NCI-H2081 (cell line): ENCODE measurements at places on chromosomes 7 and 10.

DNA sequence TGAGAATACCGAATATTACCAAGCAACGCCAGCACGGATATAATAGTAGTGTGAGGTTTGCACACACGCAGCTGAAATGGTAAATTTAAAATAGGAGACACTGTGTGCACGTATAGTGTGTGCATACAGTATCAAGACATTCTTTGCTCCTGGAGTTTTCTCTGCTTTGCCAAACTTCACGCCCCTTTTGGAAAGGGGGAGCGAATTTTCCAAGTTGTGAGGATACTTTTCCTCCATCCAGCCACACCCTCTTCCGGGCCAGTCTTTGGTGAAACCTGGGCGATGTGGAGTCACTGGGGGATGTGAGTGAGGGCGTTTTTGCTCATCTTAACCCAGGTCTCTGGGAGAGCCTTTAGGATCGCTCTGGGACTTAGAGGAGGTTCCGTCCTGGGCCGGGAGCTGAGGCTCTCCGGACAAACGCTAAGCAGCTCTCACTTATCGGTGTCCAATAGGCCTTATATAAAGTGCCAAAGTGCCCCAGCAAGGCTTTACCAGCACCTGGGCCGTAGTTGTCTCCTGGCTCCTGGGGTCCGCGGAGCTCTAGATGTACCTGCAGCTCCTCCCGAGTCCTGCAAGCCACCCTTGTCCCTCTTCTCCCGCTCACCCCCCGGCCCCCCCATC is 160.0 kb upstream of the MKI67 start:
- no peak for DNase-seq

- DNase-seq: no peak
These were observed 142.9 kb upstream of the ITGB1 start for GRCh38 chr10:33100781-33101391.

DNA sequence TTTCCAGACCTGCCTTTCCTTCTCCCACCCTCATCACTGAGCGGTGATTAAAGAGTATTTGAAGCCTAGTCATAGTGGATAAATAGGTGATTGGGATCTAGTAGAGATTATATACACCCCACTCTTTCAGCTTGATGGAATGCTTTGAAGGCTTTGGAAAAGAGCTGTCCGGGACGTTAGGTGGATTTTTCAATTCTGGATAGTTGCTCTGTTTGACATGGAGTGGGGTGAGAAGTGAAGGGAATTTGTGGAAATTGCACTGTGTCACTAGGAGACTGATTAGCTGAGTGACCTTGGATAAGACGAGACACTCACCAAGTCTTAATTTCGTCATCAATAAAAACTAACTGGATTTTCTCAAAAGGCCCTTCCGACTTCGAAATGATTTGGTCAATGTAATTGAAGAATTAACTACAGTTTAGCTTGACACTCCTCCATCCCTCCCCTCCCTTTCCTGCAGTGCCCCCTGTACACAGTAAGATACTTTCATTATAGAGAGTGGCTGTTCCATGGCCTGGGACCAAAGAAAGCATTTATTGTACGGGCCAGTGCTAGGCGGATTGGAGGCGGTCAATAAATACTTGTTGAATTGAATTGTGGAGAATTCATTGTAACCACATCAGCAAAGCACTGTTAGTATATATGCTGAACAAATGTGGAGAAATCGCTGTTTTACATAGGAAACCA is 962 bp downstream of the ZKSCAN1 start:
- DNase-seq: no peak

- DNase-seq: no peak
These were observed 503.4 kb downstream of the RPS24 start for GRCh38 chr10:78537018-78537417.

GRCh38 chr10:129533281-129533680 is 66.2 kb downstream of the MGMT start:
- no peak for DNase-seq

- DNase-seq: no peak
These were observed 92.8 kb upstream of the PPIF start for GRCh38 chr10:79254333-79255006.

GRCh38 chr10:81021428-81022129 is 483.9 kb downstream of the SH2D4B start:
- no peak for DNase-seq

DNA sequence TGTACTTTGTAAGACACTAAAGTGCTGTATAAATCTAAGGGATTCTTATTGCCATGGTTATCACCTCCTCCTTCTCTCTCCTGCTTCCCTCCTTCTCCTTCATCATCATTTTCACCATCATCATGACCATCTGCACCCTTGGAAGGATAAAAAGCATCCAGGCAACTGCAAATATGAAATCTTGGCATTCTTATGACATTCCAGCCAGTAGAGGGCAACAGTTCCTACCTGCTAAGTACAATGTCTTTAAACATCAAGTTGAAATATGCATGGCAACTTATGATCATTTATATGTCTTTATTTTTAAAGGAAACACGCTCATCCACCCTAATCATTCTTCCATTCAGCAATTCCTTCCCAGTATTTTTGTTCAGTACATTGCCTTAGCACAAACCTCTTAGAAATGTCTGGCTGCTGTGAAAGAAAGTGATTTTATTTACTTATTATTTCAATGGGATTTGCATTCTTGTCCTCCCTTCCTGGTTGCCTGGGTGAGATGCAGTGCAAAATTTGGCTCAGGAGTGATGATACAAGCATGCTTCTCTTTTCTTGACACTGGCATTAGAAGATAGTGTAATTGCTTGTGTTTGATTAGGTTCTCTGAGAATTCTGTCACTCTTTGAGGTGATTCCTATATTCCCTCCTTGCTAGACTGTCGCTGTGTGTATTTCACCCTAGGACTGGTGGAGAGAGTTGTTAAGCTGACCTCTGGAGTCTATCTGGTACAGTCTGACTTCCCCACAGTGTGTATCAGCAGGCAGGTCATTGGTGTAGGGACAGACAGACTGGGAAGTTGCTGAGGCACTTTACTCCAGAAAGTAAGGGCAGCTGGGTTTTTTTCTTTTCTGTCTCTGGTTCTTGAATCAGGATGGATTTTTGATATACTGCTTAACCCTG is 188.5 kb upstream of the BMPER start:
- DNase-seq: peak; percentile 26

DNA sequence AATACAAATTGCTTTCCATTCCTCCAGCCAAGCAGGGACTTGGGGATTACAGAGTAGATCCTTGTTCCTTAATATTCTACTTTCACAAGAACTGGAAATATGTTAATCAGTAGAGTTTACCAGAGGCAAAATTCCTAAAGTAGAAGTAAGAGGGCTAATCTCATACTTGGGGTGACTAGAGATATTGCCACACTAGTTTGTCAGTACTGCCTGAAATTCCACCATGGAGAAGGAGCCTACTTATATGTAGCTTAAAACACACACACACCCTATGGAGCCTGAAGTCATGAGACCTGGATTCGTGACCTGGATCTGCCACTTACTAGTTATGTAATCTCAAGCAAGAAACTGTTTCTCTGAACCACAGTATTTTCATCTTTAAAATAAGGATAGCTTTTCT is 33.9 kb downstream of the STRIP2 start:
- DNase-seq: no peak

- no peak for DNase-seq
These were observed 153.7 kb downstream of the DNAJB6 start for GRCh38 chr7:157490465-157490912.

GRCh38 chr10:79072994-79073645 is 4.4 kb downstream of the ZMIZ1 start:
- DNase-seq: no peak

- DNase-seq: no peak
These were observed 47.3 kb upstream of the PIK3AP1 start for GRCh38 chr10:96767611-96768010.

GRCh38 chr10:92855560-92855959 is 7.2 kb downstream of the EXOC6 start:
- DNase-seq: no peak

GRCh38 chr10:43867667-43868565 is 219.2 kb upstream of the ZNF32 start:
- DNase-seq: no peak

DNA sequence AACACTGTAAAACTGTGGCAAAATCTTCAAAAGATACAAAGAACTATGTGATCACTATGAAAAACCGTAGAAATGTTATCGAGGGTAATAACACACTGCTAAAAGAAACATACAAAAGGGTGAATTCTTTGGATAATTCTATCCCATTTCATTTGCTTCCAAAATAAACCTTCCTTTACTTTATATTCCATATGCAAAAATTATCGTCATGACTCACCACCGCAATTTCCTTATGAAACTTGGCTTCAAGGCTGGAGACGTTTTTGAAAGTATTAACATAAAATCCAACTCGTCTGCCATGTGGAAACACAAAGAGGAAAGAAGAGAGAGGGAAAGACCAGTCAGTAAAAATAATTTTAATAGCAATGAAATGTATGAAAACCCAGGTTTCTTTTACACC is 165.2 kb downstream of the AMPH start:
- DNase-seq: no peak

GRCh38 chr7:156002362-156003066 is 190.3 kb upstream of the SHH start:
- no peak for DNase-seq

DNA sequence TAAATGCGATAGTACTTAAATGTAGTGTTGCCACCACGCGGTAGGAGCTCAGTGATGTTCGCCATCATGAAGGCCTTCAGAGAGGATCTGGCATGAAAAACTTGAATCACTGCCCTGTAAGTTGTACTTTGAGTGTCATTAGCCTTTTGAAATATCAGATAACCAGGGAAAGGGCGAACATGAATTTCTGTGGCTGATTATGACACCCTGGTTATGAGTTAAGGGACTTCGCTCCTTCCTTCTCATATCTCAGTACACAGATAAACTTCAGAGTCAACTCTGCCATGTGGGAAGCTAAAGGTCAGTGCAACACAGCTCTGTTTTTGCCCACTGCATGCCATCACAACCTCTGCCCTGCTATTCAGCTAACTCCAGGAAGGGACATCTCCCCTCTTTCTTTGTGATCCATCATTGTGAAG is 8.9 kb upstream of the ACSL5 start:
- DNase-seq: no peak

DNA sequence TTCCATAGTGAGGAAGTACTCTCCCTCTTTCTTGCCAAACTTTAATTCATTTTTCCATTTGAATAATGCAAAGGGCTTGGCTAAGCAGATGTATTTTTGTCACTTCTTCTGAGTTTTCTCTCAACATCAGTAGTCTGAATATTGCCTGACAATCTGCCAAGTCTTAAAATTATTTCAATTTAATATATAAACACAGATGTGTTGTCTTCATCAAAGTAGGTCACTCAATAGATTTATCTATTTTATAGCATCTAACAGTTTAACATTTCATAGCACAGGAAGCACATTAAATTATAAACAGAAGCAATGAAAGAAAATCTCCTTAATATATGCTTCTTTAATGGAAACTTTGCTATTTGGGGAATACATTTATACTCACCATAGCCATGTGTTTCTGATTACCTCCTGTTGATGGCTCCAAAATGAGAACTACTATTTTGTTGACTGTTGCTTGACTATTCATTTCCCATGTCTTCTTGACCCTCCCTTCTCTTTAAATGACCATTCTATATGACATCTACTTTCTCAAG is 4.5 kb downstream of the CPED1 start:
- DNase-seq: no peak

GRCh38 chr10:96505150-96506136 is 8.3 kb downstream of the TLL2 start:
- no peak for DNase-seq

DNA sequence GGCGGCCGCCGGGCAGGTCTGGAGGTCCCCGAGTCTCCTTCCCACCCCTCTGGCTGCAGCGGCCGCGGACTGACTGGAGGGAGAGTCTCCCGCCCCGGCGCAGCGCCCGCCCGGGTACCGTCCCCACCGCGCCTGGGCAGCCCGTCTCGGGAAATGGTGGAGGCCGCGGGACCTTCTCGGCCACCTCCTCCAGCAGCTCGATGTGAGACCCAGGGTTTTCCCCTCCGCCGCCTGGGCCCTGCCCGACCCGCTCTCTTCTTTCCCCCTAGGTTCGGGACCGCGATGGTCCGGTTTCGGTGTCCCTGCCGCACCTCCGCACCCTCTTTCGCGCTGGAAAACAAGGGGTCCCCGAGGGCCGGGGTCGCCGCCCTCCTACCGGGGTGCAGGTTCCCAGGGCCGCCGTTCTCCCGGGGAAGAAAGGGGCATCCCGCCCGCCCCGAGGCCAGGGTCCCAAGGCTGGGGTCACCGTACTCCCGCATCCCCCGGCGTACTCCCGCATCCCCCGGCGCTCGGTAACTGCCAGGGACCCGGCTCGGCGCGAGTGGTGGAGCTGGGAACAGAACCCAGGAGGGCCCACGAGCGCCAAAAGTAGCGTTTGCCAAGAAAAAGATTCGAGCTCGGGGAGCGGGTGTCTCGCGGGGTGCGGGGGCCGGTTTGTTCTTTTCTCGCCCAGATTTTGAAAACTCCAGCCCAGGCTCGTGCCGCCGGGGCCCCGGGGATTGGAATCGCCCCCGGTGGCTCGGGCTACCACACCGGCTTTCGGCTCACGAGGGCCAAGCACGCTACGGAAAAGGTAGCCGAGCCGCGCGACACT is 3.4 kb downstream of the TNRC18 start:
- no peak for DNase-seq

- no peak for DNase-seq
These were observed 131.8 kb downstream of the FAM204A start for GRCh38 chr10:118210276-118210675.

GRCh38 chr7:49703881-49704280 is 69.6 kb upstream of the VWC2 start:
- DNase-seq: no peak

- DNase-seq: no peak
These were observed 27.9 kb downstream of the GNG11 start for GRCh38 chr7:93949423-93949822.

DNA sequence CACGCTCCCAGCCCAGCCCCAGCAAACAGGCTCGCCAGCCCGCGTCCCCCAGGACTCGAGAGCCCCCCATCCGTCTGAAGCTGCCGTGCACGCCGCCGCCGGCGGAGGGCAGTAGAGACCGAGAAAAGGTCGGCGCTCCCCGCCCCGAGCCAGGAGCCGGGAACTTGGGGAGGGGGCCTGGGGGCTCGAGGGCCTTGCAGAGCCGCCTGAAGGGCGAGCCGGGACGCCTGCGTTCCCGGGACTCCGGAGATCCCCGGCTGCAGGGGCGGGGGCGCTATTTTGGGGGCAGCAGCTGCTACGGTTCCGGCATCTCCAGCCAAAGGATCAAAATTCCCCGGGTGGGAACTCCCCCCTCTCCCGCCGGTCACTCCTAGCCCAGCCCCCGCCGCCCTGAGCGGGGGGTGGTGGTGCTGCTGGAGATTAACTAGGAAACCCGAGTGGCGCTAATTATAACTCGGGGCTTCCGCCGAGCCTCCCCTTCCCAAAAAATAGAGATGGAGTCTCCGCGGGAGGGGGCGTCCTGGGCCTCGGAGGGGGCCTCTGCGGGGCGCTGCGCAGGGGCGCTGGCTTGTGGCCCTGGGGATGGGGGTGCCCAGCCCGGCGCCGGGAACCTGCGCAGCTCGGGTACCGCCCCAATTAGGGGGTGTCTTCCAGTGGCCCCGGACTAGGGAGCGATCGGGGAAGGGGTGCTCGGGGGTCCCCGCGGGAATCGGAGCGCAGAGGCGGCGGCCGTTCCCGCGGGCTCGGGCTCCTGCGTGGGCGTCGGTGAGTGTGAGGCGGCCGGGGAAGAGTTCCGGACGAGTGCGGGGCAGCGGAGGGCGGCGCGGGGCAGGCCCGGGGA is 608 bp downstream of the ACHE start:
- DNase-seq: peak; percentile 33
